ENCODE measurements at places on chromosomes 6 and 20.

GRCh38 chr6:167426084-167426483, 101.2 kb downstream of the TTLL2 start:
- no peak for DNase-seq

- DNase-seq = no peak
Observed at GRCh38 chr20:29472606-29473005, 1784.9 kb upstream of the DEFB115 start.

DNA sequence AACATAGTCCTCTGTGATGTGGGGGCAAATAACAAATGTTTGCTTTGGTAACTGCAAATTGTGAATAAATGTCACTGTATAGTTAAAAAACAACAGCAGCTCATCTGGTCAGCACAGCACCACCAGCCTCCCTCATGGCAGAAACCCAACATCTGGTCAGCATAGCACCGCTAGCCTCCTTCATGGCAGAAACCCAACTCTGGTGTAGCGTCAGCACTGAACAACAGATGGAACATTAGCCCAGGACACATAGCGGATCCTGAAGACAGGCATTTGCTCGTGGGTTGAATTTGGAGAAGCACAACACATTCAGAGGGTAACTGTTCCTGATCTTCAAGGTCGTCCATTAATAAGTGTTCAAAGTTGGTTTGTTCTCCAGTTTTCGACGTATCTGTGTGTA, 265.9 kb downstream of the DLL1 start:
- DNase-seq = no peak

- DNase-seq = no peak
Observed at GRCh38 chr6:5126214-5126613, 41.1 kb downstream of the PPP1R3G start.

DNA sequence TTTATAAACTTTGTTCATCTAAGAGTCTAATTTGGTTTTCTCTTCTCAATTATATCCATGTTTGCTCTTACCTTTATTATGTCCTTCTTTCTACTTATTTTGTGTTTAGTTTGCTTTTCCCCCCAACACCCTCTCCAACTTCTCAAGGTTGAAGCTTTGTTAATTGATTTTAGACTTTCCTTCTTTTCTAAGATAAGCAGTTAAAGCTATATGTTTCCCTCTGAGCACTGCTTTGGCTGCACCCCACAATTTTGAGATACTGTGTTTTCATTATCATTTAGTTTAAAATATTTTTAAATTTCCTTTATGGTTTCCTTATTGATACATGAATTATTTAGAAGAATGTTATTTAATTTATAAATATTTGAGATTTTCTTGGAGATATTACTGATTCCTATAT, 13.9 kb upstream of the BEND6 start:
- no peak for DNase-seq

GRCh38 chr6:148291876-148292275, 50.8 kb upstream of the SASH1 start:
- no peak for DNase-seq
